Smooth muscle cell of the umbilical artery (primary cell): ENCODE measurements at places on chromosomes 7 and 10. TPM values are rescaled to one million over a fixed set of nuclear protein-coding genes. Genes with fewer than 3 reads are reported as not detected.

The DIP2C gene
- total RNA-seq = 18.9 and 19.0 TPM in 2 replicates

The AEBP1 gene
- 34.4 and 72.7 TPM in 2 replicates for total RNA-seq

The KLLN gene
- 0.42 and 0.59 TPM in 2 replicates for total RNA-seq

The LRRD1 gene
- 0.28 and 0.30 TPM in 2 replicates for total RNA-seq

The OR2A1 gene
- under 0.01 TPM in 1 of 2 replicates, not detected in the other for total RNA-seq

The TMEM72 gene
- total RNA-seq = not detected in 2 replicates

The EGFR gene
- 60.3 and 152 TPM in 2 replicates for total RNA-seq

The LRRTM3 gene
- under 0.01 and 0.09 TPM in 2 replicates for total RNA-seq

The TWIST1 gene
- total RNA-seq = 24.9 and 41.6 TPM in 2 replicates

The SORBS1 gene
- total RNA-seq = 12.5 and 20.9 TPM in 2 replicates

The EEPD1 gene
- 1.5 and 3.6 TPM in 2 replicates for total RNA-seq

The ZNF467 gene
- 0.14 and 0.59 TPM in 2 replicates for total RNA-seq

The PRKCQ gene
- under 0.01 and 0.55 TPM in 2 replicates for total RNA-seq

The TAS2R5 gene
- 1.2 and 1.5 TPM in 2 replicates for total RNA-seq

The PPP1R3C gene
- total RNA-seq = 84.9 and 362 TPM in 2 replicates

The HECW1 gene
- total RNA-seq = not detected in 2 replicates

The PPIF gene
- total RNA-seq = 27.3 and 46.8 TPM in 2 replicates

The RAPGEF5 gene
- total RNA-seq = 1.5 and 1.6 TPM in 2 replicates

The ABCC2 gene
- total RNA-seq = 0.65 and 0.89 TPM in 2 replicates

The UCMA gene
- total RNA-seq = not detected in 2 replicates

The GRB10 gene
- 32.7 and 51.6 TPM in 2 replicates for total RNA-seq

The HGF gene
- total RNA-seq = 31.6 and 83.4 TPM in 2 replicates

The MYPN gene
- total RNA-seq = under 0.01 and 1.5 TPM in 2 replicates

The AQP1 gene
- total RNA-seq = 19.5 and 27.0 TPM in 2 replicates

The AKR1C3 gene
- total RNA-seq = 1.2 TPM in 2 replicates

The DNAJC12 gene
- total RNA-seq = 5.1 and 13.1 TPM in 2 replicates

The UNCX gene
- not detected in 2 replicates for total RNA-seq

The UTF1 gene
- not detected in 2 replicates for total RNA-seq

The SFTPA1 gene
- total RNA-seq = not detected in 2 replicates

The KCND2 gene
- total RNA-seq = 0.18 and 0.89 TPM in 2 replicates

The ZNF248 gene
- total RNA-seq = 10.4 and 14.8 TPM in 2 replicates
